ENCODE measurements at places on chromosomes 12 and 14. TPM values are rescaled to one million over a fixed set of nuclear protein-coding genes. Genes with fewer than 3 reads are reported as not detected.

- DNase-seq: peak; percentile 73
- no peaks in the 10 kb centered on the region for H3K4me1 ChIP-seq
- H3K36me3 ChIP-seq: no peaks in the 10 kb centered on the region
- H3K27me3 ChIP-seq: peaks cover 63% of the 10 kb centered on the region
- H3K27ac ChIP-seq: no peak within 1 kb of the TSS
Observed at GRCh38 chr14:88323086-88323522, at the start of gene KCNK10. TSS of gene KCNK10 (minus strand) at chr14:88323269. CDS start at chr14:88322798, 471 bp downstream.

GRCh38 chr14:72518809-72519377, 375.0 kb downstream of the DPF3 start:
- H3K27ac ChIP-seq: no peak overlapping the region
- H3K27me3 ChIP-seq: no peaks in the 10 kb centered on the region
- H3K4me1 ChIP-seq: peaks cover 12% of the 10 kb centered on the region
- no peak for DNase-seq
- no peak overlapping the region for H3K4me3 ChIP-seq

DNA sequence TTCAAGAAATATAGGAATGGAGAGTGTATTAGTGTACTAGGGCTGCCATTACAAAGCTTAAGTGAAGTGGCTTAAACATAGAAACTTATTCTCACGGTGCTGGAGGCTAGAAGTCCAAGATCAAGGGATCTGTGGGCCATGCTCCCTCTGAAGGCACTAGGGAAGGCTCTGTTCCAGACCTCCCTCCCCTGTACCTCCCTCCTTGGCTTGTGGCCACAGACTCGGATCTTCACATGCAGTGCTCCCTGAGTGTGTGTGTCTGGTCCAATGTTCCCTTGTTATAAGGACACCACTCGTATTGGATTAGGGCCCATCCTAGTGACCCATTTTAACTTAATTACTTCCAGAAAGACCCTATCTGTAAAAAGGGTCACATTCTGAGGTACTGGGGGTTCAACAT, 225.6 kb downstream of the VRK1 start:
- H3K4me1 ChIP-seq: no peaks in the 10 kb centered on the region
- no peak for DNase-seq
- no peaks in the 10 kb centered on the region for H3K27me3 ChIP-seq
- H3K36me3 ChIP-seq: no peaks in the 10 kb centered on the region
- no peak overlapping the region for H3K4me3 ChIP-seq

DNA sequence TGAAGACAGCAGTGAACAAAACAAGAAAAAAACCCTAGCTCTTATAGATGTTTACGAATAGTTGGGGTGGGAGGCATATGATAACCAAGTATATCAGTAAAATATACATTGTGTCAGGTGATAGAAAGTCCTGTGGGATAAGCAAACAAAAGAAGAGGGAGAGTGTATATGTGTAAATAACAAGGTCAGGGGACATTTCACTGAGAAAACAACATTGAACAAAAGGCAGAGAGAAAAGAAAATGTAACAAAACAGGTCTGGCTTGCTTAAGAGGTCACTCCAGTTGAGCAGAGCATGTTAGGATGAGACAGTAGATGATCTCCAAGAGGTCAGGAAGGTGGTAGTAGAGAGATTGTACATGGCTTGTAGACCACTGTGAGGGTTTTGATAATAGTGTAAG, 304.1 kb downstream of the ACSS3 start:
- H3K36me3 ChIP-seq: no peaks in the 10 kb centered on the region
- no peaks in the 10 kb centered on the region for H3K27me3 ChIP-seq
- H3K4me3 ChIP-seq: no peak overlapping the region
- no peaks in the 10 kb centered on the region for H3K4me1 ChIP-seq
- no peak for DNase-seq

GRCh38 chr14:105491366-105491973, 424 bp downstream of the TEDC1 start:
- peak; percentile 96 for DNase-seq
- peaks cover 3% of the 10 kb centered on the region for H3K4me1 ChIP-seq
- H3K27ac ChIP-seq: no peak overlapping the region
- peak overlapping the region; percentile 77 for H3K4me3 ChIP-seq

DNA sequence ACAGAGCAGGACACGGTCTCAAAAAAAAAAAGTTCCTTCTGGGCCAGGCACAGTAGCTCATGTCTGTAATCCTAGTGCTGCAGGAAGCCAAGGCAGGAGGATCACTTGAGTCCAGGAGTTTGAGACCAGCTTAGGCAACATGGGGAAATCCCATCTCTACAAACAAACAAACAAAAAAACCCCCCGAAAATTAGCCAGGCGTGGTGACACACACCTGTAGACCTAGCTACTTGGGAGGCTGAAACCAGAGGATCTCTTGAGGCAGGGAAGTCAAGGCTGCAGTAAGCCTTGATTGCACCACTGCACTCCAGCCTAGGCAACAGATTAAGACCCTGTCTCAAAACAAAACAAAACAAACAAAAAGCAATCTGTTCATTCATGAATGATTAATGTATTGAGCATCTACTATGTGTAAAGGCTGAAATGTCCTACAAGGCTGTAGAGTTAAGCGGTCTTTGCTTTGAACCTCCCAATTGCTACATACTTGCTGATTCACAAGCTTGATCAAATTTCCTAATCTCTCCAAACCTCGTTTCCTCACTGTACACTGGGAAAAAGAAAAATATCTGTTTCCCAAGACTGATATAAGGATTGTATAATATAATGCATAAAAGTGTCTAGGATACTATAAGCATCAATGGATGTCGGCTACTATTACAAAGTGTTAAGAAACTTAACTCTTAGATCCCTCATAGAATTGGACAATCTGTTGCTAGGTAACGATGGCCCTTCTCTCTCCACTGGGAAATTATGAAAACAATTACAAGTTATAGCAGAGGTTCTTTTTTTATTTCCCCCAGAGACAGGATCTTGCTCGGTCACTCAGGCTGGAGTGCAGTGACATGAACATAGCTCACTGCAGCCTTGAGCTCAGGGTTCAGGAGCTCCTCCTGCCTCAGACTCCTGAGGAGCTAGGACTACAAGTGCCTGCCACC, 7.9 kb upstream of the RILPL2 start:
- H3K4me1 ChIP-seq: peaks cover 21% of the 10 kb centered on the region
- peak overlapping the region; percentile 78 for H3K27ac ChIP-seq
- H3K4me3 ChIP-seq: no peak overlapping the region
- H3K27me3 ChIP-seq: no peaks in the 10 kb centered on the region
- H3K36me3 ChIP-seq: no peaks in the 10 kb centered on the region
- peak; percentile 56 for DNase-seq

DNA sequence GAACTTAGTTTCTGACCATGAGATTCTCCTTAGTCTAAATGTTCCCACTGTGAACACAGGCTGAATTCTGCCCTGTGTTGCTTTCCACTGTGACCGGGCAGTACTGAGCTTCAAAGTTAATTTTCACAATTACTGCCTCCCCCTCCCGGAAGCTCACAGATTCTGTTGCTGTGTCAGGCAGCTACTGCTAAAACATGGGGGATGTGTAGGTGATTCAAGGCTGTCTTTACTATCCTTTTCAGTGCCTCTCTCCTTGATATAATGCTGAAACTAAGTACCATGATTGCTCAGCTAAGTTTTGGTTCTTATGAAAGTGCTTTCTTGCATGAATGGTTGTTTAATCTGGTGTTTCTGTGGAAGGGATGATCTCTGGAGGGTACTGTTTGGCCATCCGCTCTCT, 428.3 kb upstream of the NOVA1 start:
- H3K4me1 ChIP-seq: no peaks in the 10 kb centered on the region
- no peaks in the 10 kb centered on the region for H3K36me3 ChIP-seq
- no peak overlapping the region for H3K27ac ChIP-seq
- no peak overlapping the region for H3K4me3 ChIP-seq
- DNase-seq: no peak

DNA sequence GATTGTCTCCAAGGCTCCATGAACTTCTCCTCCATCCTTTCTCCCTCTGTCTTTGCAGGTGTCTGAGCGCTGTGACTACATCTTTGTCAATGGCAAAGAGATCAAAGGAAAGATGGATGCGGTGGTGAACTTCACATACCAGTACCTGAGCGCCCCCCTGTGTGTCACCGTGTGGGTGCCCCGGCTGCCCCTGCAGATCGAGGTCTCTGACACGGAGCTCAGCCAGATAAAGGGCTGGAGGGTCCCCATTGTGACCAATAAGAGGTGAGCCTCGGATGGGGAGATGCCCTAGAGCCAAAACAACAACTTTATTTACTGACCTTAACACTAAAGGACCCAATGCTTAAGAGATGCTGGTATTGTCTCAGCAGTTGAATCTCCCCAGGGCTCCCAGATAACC, 130.0 kb downstream of the SLC15A4 start:
- H3K4me1 ChIP-seq: no peaks in the 10 kb centered on the region
- H3K36me3 ChIP-seq: no peaks in the 10 kb centered on the region
- no peak overlapping the region for H3K27ac ChIP-seq
- H3K4me3 ChIP-seq: no peak overlapping the region

DNA sequence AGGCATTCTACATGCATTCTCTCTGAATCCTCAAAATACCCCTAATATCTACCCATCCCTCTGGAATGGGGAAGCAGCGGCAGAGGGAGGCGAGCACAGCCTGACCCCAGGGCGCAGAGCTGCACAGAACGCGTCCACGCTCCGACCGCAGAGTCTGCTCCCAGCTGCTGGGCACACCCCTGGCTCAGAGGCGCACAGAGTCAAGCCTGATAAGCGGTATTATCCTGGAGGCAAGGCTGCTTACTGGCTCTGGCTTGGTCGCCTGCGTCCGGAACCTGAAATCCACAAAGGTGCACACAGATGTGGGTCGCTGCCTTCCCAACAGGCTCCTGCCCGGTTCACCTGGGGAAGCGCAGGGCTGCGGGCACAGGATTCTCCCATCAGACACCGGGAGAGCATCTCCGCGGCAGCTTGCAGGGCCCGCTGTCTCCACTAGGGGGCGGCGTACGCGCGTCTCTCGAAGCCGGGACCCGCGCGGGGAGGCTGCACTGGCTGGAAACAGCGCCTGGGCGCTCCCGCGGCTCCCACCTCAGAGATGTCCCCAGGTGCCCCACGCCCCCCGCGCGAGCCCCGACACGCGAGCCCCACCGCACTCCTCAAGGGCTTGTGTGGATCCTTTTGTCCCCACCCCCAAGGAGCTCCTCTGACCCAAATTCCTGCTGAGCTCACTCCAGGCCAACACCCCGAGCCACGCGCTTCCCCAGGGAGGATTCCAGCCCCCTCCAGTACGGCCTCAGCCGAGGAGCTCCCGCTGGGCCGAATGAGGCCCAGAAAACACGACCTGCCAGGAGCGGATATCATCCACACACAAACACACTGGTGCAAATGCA, 120.1 kb upstream of the FZD10 start:
- no peak overlapping the region for H3K4me3 ChIP-seq
- no peaks in the 10 kb centered on the region for H3K4me1 ChIP-seq
- H3K27me3 ChIP-seq: no peaks in the 10 kb centered on the region
- no peaks in the 10 kb centered on the region for H3K36me3 ChIP-seq

GRCh38 chr12:96213869-96214268, 19.7 kb downstream of the ELK3 start:
- H3K4me1 ChIP-seq: peaks cover 24% of the 10 kb centered on the region
- no peaks in the 10 kb centered on the region for H3K27me3 ChIP-seq
- no peak overlapping the region for H3K4me3 ChIP-seq
- peak overlapping the region; percentile 58 for H3K27ac ChIP-seq
- no peak for DNase-seq
- peaks cover 9% of the 10 kb centered on the region for H3K36me3 ChIP-seq

DNA sequence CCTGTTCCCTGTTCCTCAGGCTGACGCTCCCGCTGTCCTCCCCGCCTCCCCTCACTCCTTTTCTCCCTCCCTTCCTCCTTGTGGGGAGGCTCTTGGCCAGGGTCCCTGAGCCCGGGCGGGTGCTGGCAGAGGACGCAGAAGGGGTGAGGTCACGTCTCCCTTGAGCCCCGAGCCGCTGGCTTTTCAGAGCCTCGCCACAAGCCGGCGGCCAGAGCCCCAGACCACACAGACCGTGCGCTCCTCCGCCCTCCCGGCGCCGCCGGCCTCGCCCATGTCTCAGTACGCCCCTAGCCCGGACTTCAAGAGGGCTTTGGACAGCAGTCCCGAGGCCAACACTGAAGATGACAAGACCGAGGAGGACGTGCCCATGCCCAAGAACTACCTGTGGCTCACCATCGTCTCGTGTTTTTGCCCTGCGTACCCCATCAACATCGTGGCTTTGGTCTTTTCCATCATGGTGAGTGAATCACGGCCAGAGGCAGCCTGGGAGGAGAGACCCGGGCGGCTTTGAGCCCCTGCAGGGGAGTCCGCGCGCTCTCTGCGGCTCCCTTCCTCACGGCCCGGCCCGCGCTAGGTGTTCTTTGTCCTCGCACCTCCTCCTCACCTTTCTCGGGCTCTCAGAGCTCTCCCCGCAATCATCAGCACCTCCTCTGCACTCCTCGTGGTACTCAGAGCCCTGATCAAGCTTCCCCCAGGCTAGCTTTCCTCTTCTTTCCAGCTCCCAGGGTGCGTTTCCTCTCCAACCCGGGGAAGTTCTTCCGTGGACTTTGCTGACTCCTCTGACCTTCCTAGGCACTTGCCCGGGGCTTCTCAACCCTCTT, at the start of gene TMEM233:
TMEM233 (plus strand) TSS at position 197 of the 821 bp plus-strand sequence; CDS start at position 272, 75 bp downstream.
- H3K27ac ChIP-seq: no peak within 1 kb of the TSS
- no peaks in the 10 kb centered on the region for H3K36me3 ChIP-seq

GRCh38 chr12:116529048-116529447, 30.1 kb upstream of the MAP1LC3B2 start:
- H3K27ac ChIP-seq: peak overlapping the region; percentile 61
- peak; percentile 86 for DNase-seq
- no peaks in the 10 kb centered on the region for H3K36me3 ChIP-seq
- no peak overlapping the region for H3K4me3 ChIP-seq
- H3K4me1 ChIP-seq: peaks cover 48% of the 10 kb centered on the region

- H3K27ac ChIP-seq: no peak overlapping the region
- no peaks in the 10 kb centered on the region for H3K4me1 ChIP-seq
- no peak overlapping the region for H3K4me3 ChIP-seq
- no peaks in the 10 kb centered on the region for H3K36me3 ChIP-seq
Observed at GRCh38 chr14:104087505-104087904, 2.0 kb downstream of the ASPG start.

- H3K4me3 ChIP-seq: no peak overlapping the region
- H3K27me3 ChIP-seq: no peaks in the 10 kb centered on the region
- no peak overlapping the region for H3K27ac ChIP-seq
- no peak for DNase-seq
- H3K4me1 ChIP-seq: no peaks in the 10 kb centered on the region
Observed at GRCh38 chr14:20768593-20768892, 339 bp downstream of the EDDM3B start.

GRCh38 chr12:6274231-6275221, 36.0 kb upstream of the PLEKHG6 start:
- DNase-seq: peak; percentile 86
- peaks cover 9% of the 10 kb centered on the region for H3K27me3 ChIP-seq

GRCh38 chr14:87467578-87467977, 525.4 kb downstream of the GALC start:
- no peak overlapping the region for H3K27ac ChIP-seq
- H3K4me1 ChIP-seq: no peaks in the 10 kb centered on the region
- no peaks in the 10 kb centered on the region for H3K27me3 ChIP-seq
- H3K36me3 ChIP-seq: no peaks in the 10 kb centered on the region
- H3K4me3 ChIP-seq: no peak overlapping the region

The PLEKHG7 gene
- not detected for total RNA-seq

The PRB2 gene
- total RNA-seq: not detected

The ISM2 gene
- total RNA-seq: not detected

The NOVA1 gene
- total RNA-seq: not detected

The KRT78 gene
- not detected for total RNA-seq

The KRT75 gene
- not detected for total RNA-seq

The PFDN5 gene
- 323 TPM for total RNA-seq

The KRT2 gene
- not detected for total RNA-seq

The ANKRD33 gene
- total RNA-seq: not detected

The MDGA2 gene
- not detected for total RNA-seq

Measured in osteoblast (primary cell).